NCI-H1092 (cell line): ENCODE measurements at places on chromosomes 16 and 17.

DNA sequence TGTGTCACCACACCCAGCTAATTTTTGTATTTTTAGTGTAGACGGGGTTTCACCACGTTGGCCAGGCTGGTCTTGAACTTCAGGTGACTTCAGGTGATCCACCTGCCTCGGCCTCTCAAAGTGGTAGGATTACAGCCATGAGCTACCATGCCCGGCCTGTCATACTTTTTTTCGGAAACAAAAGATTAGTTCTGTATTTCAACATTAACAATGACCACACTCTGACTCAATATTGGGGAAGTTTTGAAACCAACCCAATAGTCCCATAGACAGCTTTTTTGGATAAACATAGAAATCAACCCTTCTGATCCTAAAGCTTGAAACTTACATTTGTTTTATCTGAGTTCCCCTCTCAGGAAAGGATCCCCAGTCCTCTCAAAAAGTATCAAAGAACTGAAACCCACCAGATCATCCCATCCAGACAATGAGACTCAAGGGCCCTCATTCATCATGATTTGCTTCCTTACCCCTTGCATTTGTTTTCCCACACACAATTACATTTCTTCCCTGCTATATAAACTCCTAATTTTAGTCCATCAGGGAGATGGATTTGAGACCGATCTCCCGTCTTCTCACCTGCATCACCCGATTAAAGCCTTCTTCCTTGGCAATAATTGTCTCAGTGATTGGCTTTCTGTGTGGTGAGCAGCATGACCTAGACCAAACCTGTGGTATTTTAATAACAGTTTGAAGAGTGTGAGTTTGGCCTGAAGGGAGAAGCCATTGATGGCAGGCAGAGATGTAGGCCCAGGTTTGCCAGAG, 7.2 kb upstream of the AGRP start:
- no peak for DNase-seq

- no peak for DNase-seq
Observed at GRCh38 chr17:43536236-43536992, 9.7 kb downstream of the ETV4 start.

GRCh38 chr17:79048826-79049755, 25.1 kb downstream of the C1QTNF1 start:
- DNase-seq = no peak

GRCh38 chr16:64711026-64711425, 410.8 kb downstream of the CDH11 start:
- DNase-seq = no peak

GRCh38 chr17:49996121-49996494, 1.1 kb upstream of the DLX3 start:
- DNase-seq = no peak

GRCh38 chr16:4729876-4730275, 4.2 kb downstream of the ANKS3 start:
- DNase-seq = no peak

- DNase-seq = no peak
Observed at GRCh38 chr17:19523690-19524089, 10.0 kb upstream of the SLC47A1 start.

- no peak for DNase-seq
Observed at GRCh38 chr17:66670206-66670605, 164.7 kb upstream of the CACNG5 start.

DNA sequence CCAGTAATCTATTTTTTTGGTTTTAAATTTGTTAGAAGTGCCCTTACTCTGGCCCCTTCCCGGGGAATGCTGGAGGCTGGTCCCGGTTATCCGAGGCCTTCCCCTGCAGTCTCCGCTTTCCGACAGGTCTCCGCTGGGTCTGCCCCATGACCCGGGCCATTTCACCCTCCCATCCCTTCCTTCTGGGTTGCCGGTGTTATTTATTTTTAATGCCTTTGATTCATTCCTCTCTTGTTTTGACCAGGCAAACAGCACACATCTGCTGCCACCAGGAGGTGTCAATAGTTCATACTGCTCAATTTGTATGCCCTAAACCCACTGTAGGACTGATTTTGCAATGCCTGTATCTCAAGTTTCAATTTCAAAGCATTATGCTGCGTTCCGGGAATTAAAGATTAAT, 113.2 kb upstream of the IRX5 start:
- no peak for DNase-seq

- no peak for DNase-seq
Observed at GRCh38 chr16:26475596-26475995, 591.1 kb upstream of the C16orf82 start.

DNA sequence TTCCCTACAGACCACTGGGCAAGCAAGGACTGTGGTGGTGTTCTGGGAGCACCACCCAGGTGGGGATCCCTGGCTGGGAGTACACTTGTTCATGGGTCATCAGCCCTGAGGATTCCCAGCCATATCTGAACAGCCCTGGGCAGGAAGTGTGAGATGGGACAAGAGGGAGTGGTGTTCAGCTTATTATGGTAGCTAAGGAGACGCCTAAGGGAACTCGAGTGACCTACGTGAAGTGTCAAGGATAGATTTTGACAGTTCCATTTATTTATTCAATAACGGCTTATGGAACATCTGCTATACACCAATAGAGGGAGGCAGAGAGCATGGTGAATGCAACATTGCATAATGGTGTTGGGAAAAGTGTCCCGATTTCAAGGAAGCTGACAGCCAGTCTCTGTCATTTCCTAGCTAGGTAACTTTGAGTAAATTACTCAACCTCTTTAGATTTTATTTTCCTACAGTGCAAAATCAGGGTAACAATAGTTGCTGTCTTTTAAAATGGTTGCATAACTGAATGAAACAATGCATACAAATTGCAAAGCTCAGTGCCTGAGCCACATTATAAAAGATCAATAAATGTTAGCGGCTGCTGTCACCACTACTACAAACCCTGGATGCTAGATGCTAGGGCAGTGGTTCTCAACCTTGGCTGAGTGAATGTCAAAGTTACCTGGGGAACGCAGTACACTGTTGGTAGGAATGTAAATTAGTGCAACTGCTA, 534.1 kb downstream of the GRIN2A start:
- DNase-seq = no peak

- no peak for DNase-seq
Observed at GRCh38 chr16:11370084-11370931, 25.0 kb downstream of the RMI2 start.

DNA sequence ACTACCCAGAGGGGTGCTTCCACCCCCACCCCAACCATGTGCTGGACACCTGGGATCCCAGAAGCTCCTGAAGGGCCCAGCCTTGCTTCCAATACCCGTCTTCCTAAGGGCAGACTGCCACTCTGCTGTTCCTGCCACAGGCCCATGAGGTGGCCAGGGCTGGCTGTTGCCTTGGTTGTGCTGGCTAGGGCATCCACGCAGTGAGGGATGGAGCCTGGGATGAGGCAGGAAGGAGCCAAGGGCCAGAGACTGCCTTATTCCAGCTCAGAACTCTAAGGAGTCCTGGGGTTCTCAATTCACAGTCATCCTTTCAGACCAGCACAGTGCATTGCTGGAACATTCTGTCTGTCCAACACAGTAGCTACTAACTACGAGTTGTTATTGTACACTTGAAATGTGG, 37.8 kb downstream of the BCO1 start:
- no peak for DNase-seq

DNA sequence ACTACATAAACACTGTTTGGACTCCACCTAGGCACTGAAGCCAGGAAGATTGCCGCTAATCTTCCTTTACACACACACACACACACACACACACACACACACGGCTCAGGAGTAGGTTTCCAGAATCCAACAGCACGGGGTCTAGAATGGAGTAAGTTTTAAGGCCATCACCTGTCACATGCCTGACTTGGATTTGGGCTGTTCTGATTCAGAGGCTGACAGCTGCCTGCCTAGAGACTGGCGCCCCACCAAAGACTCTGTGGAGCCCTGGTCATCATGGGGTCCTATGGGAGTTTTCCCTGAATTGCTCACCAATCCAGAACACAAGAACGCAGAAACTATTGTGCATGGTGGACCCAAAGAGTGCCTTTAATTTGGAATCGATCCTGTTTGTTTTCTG, 10.9 kb downstream of the CDRT4 start:
- DNase-seq = no peak

- no peak for DNase-seq
Observed at GRCh38 chr16:66676599-66676998, 19.9 kb downstream of the CMTM4 start.

DNA sequence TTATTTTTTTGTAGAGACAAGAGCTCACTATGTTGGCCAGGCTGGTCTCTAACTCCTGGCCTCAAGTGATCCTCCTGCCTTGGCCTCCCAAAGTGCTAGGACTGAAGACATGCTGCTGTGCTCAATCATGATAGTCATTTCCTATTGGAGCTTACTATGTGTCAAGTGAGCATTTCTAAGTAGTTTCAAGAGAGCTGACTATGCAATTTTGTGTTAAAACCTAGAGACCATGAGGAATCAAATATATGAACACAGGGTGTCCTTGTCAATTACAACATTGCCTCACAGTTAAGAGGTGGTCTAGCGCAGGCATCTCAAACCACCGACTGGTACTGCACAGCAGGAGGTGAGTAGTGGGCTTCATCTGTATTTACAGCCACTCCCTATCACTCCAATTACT, 37.8 kb downstream of the MYH11 start:
- DNase-seq = no peak

DNA sequence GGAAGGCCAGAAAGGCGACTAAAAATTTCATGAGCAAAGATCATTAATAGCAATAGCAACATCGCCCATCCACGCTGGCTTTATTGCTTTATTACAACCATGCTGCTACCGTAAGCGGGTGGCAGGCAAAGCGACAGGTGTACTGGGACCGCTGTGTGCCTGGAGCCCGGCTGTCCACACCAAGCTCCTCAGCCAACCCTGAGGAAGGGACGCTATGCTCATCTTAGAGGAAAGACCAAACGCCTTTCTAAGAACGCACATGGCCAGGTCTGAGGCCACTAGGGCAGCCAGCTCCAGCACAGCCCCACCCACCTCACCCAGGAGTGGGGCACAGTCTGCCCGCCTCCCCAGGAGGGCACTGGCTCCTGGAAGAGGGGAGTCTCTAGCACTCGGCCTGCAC, 28.0 kb downstream of the PEMT start:
- DNase-seq = no peak

DNA sequence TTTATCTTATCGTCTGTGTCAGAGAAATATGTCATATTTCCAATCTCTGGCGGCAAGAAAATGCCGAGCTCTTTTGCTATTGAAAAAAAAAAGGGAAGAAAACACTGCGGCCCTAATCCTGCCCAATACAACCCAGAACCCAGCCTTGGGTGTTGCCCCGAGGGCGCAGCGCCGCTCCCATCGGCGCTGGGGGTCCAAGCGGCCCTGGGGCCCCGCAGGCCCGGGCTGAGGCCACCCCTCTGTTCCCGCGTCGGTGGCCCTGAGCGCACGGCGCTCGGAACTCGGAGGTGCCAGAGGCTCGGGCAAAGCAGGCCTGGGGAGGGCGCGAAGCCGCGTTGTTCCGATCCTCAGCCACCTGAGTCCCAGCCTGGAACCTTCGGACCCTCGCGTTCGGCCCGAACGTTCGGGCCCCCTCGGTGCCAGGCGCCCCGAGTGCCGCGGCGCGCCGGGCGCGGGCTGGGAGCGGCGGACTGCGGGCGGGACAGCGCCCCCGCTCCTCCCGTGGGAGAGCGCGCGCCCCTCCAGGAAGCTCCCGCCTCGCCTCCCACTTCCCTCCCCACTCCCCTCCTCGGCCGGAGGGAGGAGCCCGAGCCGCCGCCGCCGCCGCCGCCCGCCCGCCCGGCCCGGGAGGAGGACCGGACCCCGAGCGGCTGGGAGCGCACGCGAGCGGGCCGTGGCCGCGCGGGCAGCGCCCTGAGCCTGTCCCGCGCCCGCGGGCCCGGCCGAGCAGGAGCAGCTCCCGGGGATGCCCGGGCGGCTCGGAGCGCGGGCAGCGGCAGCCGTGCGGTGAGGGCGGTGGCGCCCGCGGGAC, at the start of gene CPNE2:
TSS of gene CPNE2 (plus strand) at position 609 of the 811 bp plus-strand sequence. CDS start 18,160 bp downstream, outside the sequence.
- DNase-seq = peak; percentile 28

- no peak for DNase-seq
Observed at GRCh38 chr17:9170853-9171252, 149.5 kb downstream of the NTN1 start.

DNA sequence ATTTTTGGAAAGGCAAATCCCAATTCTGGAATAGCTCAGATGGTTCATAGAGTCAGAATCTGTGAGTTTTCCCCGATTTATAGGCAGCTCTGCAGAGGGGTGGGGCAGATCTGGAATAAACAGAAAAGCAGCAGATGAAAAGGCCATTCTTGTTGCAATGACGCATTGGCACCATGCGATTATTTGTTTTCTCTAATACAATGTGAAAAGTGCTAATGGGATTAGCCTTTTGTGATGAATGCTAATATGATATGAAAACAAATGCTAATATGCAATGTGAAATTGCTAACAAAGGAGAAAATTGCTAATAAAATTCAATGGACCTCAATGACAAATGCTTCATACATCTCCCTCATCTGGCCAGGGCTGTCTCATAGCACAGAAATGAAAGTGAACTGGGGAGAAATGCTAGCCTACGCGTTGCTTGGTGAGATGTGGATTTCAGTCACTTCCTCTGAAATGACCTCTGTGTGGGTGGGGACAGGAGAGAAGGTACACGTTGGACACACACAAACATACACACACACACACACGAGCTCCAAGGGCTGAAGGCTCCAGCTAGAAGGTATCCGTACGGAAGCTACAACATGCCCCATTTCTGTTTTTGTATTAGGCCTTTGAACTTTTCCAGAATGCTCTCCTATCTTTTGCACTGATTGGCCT, 394.5 kb downstream of the XYLT1 start:
- DNase-seq = no peak

DNA sequence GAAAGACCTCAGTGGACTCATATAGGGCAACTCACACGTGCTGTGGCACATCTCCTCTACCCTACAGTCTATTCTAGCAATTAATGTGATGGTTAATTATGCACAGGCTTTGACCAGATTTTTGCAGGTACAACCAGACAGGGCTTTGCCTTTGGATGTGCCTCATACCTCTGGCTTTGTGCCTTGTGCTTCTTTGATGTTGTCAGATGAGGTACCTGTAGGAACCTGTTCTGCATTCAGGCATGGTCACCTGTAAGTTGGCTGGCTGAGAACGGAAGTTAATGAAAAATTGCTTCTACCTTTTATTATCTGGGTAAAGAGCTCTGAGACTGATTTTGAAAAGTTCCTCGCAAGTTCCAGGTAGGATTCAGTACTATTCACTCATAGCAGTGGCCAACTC, 462.9 kb upstream of the ZFHX3 start:
- no peak for DNase-seq

- no peak for DNase-seq
Observed at GRCh38 chr16:17691106-17691898, 220.5 kb upstream of the XYLT1 start.

- no peak for DNase-seq
Observed at GRCh38 chr16:10519929-10520868, 60.2 kb downstream of the EMP2 start.

GRCh38 chr17:41734139-41734948, at the start of gene HAP1:
Gene HAP1 (minus strand): TSS chr17:41734643. CDS start chr17:41734634, 9 bp downstream.
- DNase-seq = no peak

DNA sequence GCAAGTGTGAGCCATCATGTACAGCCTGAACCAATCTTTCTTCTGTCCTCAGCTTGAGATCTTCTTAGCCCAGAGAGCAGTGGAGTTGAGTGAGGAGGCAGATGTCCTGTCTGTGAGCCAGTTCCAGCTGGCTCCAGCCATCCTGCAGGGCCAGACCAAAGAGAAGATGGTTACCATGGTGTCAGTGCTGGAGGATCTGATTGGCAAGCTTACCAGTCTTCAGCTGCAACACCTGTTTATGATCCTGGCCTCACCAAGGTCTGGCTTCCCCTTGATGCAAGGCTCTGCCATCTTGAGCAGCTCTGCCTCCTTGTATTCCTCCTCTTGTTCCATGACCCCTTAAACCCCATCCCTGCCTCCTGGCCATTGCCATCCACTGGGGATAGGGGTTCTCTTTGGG, 9.6 kb downstream of the CDK5RAP3 start:
- peak; percentile 27 for DNase-seq
